ENCODE measurements at places on chromosomes 5 and 9.

GRCh38 chr5:19233573-19233972 is 754.4 kb downstream of the CDH18 start:
- no peak for DNase-seq

- no peak for DNase-seq
These were observed 2.5 kb upstream of the PRDM6 start for GRCh38 chr5:123086376-123087055.

DNA sequence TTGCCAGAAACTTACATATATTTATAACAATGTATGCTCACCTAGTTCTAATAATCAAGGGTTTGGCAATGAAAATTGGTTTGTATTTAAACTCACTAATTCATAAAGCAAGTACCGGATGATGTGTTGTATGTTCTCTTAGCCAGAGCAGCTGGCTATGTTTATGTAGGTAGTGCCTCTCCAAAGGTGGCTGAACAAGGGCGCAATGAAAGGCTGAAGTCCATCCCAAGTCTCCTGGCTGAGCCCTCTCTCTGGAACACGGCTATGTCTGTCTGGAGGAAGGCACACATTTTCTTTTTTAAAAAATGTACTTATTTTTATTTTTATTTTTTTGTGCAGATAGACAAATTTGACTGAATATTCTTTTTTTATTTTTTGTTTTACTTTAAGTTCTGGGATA is 141.2 kb upstream of the DAB2 start:
- no peak for DNase-seq

DNA sequence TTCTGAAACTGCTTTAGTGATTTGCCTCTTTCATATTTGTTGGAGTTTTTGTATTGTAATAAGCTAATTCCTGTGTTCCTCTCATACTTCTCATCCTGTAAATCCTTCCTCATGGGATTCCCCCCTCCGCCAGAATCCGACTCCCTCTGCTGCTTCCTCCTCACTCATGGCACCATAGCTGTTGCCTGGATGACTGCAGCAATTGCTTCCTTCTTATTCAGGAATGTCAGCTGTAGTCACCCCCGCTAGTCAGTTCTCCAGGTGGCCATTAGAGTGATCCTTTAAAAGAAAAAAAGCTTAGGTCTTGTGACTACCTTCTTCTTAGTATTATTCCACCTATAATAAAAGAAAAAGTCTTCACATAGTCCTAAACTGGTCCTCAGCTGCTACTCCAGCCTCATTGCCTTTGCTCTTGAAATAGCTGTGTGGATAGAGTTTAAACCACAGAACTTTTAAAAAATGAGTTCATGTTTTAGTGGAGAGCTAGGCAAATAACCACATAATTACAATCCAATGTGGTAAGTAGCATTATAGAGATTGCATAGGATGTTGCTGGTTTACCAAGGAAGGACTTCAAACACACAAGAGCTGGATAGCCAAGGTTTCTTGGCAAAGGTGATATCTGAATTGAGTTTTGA is 227.3 kb downstream of the KDM4C start:
- DNase-seq = no peak

DNA sequence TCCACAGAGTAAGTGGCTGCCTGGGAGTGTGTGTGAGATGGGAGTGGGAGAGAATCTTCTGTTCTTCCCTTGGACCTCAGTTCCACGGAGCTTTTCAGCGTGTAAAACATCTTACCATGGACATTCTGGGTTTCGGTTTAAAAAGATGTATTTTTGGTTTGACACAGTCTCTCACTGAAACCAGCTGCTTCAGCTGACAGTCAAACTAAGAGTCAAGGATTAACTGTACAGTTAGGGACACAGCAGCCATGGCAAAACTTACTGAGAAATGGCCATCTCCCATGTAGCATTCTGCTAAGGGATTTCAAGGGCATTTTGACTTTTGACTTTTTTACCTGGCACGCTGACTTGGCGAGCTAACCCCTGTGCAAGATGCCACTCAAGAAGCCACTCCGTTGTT is 93.8 kb upstream of the IL12B start:
- DNase-seq = no peak

DNA sequence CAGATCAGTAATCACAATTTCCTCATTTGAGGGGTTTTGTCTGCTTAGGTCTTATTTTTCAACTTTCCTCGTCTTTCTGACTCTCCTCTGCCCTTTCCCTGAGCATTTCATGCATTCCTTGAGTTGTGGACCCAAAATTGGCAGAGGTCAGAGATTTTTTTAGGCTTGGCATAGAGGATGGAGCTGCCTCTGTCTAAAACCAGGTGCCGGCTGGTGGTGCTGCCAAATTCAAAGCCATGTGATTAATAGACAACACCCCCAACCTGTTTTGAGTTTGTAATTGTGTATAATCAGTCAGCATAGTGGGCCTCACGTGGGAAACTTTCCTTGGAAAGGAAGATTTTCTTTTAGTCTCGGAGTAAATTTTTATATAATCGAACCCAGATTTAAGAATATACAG is 39.6 kb downstream of the TJP2 start:
- DNase-seq = no peak

Data from central memory CD8-positive, alpha-beta T cell (primary cell).